ENCODE measurements at places on chromosomes 16 and 17.

GRCh38 chr17:55654022-55654421 is 68.6 kb downstream of the TMEM100 start:
- no peak for DNase-seq

DNA sequence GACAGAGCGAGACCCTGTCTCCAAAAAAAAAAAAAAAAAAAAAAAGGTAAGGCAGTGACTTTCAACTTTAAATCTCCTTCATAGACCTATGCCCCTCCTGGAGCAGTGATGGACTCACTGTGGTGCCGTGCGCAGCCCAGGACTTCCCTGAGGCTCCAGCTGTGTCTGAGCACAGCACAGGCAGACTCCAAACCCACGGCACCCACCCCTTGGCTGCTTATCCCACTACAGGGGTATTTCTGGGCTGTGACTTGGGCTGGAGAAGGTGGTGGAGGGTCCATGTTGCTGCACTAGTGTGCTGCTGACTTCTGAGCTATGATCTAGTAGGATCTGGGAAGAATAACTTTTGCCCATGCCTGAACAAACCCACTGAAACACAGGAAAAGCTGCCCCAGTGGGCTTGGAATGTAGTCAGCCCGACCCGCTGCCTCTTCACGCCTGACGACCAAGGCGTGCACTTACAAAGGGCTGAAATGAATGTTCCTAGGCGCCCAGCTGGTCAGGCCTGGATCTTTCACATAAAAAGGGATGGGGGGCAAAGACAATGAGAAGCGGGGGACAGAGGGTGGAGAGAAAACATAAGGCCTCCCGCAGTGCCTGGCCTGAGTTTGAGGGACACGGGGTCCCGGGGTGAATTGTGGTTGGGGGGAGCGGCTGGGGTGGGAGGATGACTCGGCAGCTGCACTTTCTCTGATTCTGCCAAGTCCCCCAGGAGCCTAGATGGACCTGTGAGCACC is 83.0 kb downstream of the IRF8 start:
- DNase-seq = no peak

DNA sequence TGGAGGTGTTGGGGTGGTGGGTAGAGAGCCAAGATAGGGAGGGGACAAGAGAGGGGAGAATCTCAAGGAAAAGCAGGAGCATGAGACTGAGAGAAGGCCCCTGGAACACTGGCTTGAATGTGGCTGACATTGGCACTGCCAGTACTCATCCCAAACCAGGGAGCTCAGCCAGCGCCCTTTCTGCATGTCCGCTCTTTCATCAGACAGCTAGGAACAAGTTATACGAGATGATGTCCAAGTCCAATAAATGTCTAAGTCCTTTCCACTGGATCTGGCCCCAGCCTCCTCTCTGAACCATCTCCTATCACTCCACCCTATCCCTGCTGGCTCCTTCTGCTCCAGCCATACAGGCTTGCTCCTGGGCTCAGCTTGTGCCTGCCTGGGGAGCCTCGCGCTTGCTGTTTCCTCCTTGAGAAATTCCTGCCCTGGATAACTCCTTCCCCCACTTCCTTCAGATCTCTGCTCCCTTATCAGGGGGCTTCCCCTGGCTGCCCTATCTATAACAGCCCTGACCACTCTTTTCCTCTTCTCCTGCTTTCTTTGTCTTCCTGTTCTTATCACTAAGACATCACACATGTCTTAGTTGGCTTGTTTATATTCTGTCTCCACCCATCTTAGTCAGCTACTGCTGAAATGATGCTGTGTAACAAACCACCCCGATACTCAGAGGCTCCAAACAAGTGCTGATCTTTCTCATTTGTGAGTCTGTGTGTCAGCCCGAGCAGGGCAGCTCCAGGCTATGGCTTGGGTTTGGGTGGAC is 37.1 kb upstream of the MEOX1 start:
- DNase-seq = no peak

GRCh38 chr17:78268951-78269905 is 37.8 kb downstream of the TMEM235 start:
- DNase-seq = no peak

GRCh38 chr16:87320510-87321227 is 3.5 kb upstream of the C16orf95 start:
- no peak for DNase-seq

- DNase-seq = no peak
These were observed 253.1 kb downstream of the HAPSTR1 start for GRCh38 chr16:9344508-9344907.

DNA sequence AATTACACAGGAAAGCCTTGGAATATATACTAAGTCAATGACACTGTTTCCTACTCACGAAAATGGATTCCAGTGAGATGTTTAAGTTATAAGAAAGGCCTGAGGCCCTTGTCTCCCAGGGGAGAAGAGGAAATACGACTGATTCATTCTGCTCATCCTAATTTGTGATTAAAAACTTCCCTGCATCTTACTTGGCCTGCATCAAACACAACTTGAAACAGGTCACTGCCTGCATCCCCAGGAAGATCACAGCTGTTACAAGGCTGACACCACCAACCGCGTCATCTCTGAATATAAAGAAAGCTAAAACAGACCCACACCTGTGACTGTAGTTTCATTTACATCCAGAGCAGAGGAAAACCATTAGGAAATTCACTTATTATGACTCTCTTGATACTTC is 121.9 kb downstream of the DNAH3 start:
- no peak for DNase-seq

- DNase-seq = no peak
These were observed 479 bp downstream of the IRX6 start for GRCh38 chr16:55324285-55325079.

DNA sequence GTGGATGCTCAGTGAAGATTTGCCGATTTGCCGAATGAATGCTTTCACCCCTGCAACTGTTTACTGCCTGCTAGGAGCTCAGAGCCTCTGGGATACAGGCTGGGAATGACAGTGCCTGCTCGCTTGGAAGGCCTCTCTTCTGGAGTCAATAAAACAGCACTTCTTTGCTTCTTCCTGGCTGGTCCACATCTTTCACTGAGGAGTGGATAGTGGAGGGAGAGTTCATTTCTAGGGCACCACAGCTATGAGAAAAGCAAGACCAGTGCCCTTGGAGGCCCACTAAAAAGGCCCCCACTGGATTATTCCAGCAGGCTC is 3.1 kb upstream of the USP7 start:
- no peak for DNase-seq

All from left ventricle myocardium superior (tissue), 1 donor.